ENCODE measurements at places on chromosomes 6 and 20. TPM values are rescaled to one million over a fixed set of nuclear protein-coding genes. Genes with fewer than 3 reads are reported as not detected.

The ASIP gene
- total RNA-seq, result not detected

The IL17F gene
- not detected for total RNA-seq

The METTL24 gene
- 10.0 TPM for total RNA-seq

The PTCHD4 gene
- 4.8 TPM for total RNA-seq

The HSPA1L gene
- 2.4 TPM for total RNA-seq

The TGM3 gene
- 0.44 TPM for total RNA-seq

The EYS gene
- total RNA-seq, result 0.46 TPM

The ID4 gene
- 47.9 TPM for total RNA-seq

GRCh38 chr20:8032499-8032898 is 12.9 kb upstream of the TMX4 start:
- DNase-seq, result no peak

GRCh38 chr20:63963348-63963741 is 6.4 kb downstream of the ZNF512B start:
- no peak for DNase-seq

GRCh38 chr6:83574783-83575182 is 62.4 kb downstream of the PRSS35 start:
- no peak for DNase-seq

GRCh38 chr6:159056003-159056402 is 11.2 kb upstream of the TAGAP start:
- no peak for DNase-seq

DNA sequence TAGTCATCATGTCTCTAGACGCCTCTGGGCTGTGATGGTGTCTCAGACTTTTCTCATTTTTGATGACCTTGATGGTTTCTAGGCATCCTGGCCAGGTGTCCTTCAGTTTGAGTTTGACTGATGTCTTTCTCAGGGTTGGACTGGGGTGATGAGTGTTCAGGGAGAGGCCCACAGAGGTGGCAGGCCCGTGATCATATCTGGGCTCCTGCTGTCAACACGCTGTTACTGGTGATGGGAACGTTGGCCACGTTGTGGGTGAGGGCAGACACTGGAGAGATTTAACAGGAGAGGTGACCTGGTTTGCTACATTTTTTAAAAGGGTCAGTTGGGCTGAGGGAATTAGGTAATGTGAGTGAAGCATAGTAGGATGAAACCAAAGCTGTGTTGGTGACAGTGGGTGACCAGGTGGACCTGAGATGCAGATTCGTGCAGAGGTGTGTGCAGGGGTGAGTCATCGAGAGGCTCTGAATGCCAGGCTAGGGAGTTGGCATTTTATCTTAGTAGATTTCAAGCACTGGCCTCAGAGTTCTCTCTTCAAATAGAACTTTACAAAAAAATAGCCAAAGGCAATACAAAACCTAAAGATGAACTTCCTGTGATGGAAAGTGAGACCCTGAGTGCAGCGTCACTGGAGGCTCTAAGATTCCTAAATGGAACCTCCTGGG is 174.1 kb downstream of the CDH26 start:
- no peak for DNase-seq

GRCh38 chr20:13094976-13095375 is 86.2 kb downstream of the SPTLC3 start:
- no peak for DNase-seq

- DNase-seq, result no peak
These were observed 1.5 kb downstream of the FAM162B start for GRCh38 chr6:116763906-116764628.

DNA sequence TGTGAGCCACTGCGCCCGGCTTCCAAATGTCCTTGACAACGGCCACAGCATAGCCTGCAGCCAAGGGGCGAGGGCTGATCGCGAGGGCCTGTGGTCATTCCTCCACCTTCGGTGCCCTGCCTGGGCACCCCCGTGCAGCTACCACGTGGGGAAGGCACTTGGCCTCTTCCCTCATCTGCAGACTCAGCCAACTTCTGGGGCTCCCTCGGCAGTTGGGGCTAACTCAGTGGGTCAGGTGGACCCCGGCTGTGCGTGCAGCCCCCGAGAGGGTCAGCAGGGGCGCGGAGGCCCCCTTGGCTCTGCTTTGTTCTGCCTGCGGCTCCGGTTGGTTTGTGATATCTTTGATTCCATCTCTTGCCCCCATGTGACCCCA is 52.9 kb upstream of the BHLHE23 start:
- no peak for DNase-seq

DNA sequence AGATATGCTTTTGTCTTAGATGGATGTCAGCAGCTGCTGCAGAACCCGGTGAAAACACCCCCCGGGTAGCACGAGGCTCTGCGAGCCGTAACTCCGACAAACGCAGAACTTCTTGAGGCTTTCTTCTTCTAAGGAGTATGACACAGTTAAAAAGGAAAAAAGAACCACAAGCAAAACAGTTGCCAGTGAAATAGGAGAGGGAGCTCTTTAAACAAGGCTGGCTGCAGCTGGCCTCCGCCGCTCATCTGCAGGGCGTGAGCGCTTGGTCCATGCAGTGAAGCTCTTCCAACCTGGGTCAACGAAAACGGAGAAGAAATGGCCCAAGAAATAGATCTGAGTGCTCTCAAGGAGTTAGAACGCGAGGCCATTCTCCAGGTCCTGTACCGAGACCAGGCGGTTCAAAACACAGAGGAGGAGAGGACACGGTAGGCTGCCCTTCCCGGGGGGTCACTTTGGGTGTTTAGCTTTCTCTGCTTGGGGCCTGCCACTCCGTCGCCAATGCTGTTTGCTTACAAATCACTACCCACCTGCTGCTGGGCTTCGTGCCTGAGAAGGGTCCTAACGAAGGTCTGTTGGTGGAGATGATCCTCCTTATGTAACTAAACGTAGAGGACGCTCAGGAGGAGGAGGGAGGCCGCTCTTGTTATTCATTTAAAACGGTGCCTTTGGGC is 13.2 kb downstream of the SYTL3 start:
- no peak for DNase-seq

DNA sequence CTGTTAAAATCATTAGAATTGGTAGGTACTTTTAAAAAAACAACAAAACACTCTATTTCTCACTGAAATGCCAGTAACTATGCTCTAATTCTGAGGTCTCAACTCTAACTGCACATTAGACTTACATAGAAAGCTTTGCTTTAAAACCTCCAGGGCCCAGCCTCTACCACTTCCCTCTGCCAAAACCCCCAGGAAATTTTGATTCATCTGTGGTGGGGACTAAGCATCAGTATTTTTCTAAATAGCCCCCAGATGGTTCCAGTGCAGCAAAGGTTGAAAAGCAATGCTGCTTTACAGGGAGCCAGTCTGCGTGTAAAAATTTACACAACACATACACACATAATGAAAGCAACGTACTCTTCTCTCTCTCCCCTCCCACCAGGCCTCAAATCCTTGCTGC is 3.8 kb downstream of the TBC1D32 start:
- no peak for DNase-seq

- no peak for DNase-seq
These were observed 11.6 kb downstream of the SRSF3 start for GRCh38 chr6:36605560-36606391.

GRCh38 chr6:149109397-149110070 is 208.0 kb upstream of the TAB2 start:
- no peak for DNase-seq

DNA sequence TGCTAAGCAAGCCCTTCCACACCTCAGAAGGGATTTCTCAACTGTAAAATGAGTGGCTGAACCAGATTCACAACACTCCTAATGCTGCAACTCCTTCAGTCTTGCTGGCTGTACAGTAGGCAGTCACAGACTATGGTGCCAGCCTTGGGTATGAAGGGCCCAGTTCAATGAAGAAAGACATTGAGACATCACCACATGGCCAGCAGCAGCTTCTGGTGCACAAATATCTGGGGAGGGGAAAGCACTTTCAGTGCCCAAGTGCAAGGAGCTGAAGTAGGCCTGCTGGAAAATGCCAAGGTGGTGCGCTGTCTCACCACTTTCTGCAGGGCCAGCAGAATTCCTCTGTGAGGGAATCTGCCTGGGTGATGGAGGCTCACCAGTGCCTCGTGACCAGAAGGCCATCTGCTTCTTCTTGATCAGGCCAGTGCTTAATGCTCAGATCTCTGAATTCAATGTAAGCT is 1.8 kb downstream of the PLA2G7 start:
- no peak for DNase-seq

- peak; percentile 21 for DNase-seq
These were observed 20.5 kb downstream of the PERP start for GRCh38 chr6:138086573-138087196.

DNA sequence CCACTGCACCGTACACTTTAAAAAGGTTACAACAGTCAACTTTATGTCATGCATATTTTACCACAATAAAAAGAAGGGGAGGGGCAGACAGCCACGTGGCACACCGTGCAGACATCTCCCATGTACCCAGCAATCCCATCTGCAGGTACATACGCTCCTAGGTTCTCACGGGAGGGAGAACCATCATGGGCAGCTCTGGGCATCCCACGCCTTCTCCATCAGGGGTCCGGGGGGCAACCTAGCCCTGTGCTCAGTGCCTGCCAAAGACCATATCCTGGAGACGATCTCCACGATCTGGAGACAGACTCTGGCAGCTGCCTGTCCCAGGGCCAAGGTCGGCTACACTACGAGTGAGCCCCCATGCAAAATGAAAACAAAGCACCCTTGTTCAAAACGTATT is 2.5 kb upstream of the BNIP5 start:
- no peak for DNase-seq

- DNase-seq, result no peak
These were observed 87.2 kb downstream of the CD40 start for GRCh38 chr20:46205349-46205748.

- DNase-seq, result no peak
These were observed 26.7 kb upstream of the YWHAB start for GRCh38 chr20:44858606-44859360.

DNA sequence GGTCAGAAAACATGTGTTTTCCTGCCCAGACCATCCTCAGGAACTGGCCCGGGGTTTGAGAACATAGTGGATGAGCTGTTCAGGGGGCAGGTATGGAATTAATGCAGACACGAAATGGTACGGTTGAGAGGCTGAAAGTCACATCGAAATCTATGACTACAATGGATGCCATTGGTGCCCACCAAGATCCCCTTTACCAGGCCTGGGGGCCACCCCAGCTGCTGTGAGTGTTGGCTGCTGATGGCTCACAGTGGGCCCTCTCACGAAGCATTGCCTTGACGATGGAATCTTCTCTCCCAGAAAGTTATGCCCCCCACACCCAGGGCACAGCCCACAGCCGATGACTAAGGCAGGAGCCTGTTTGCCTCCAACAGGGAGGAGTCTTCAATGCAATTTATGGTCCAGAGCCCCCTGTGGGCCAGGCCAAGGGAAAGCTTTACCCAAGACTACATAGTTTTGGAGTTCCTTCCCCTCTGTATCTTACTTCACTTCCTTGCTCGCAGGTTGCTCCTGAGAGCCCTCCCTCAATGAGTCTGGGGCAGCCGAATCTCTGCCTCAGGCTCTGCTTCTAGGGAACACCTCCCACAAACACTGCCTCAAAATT is 92.6 kb downstream of the BFSP1 start:
- DNase-seq, result no peak

GRCh38 chr20:58921564-58921963 is 59.5 kb upstream of the NELFCD start:
- no peak for DNase-seq

- no peak for DNase-seq
These were observed 537 bp downstream of the PPIL4 start for GRCh38 chr6:149545258-149545753.

DNA sequence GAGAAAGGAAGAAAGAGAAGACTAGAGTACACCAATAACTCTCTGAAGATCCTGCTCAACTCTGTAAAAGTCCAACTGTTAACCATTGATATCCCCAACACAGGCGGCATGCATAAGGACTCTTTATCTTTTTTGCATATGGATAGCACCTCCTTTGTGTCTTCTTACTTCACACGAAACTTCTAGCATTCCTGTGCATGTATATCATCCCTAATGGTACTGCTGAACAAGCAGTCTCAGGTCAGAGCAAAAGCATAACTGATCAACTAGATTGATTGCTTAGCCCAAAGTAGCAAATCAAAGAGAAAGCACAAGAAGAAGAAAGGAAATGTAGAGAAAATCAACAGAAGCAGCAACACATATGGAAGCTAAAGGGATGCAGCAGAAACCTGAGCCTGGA is 234.4 kb downstream of the SYNE1 start:
- DNase-seq, result no peak

- DNase-seq, result no peak
These were observed 68.2 kb upstream of the STXBP5 start for GRCh38 chr6:147136057-147136456.

DNA sequence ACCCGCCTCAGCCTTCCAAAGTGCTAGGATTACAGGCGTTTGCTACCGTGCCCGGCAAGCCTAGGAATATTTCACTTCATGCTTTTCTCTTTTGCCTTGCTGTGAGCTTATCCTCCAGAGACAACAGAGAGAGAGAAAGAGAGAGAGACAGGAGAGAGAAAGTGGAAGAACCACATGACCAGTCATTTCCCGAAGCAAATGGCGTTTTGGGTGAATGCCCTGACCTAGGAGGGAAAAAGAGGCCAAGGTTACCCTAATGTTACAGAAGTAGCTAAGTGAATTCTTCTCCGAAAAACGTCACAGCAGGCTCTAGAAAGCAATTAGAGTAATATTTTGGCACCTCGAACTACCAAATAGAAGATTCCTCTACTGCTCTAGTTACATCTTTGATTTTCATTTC is 9.1 kb downstream of the SGK1 start:
- DNase-seq, result no peak

DNA sequence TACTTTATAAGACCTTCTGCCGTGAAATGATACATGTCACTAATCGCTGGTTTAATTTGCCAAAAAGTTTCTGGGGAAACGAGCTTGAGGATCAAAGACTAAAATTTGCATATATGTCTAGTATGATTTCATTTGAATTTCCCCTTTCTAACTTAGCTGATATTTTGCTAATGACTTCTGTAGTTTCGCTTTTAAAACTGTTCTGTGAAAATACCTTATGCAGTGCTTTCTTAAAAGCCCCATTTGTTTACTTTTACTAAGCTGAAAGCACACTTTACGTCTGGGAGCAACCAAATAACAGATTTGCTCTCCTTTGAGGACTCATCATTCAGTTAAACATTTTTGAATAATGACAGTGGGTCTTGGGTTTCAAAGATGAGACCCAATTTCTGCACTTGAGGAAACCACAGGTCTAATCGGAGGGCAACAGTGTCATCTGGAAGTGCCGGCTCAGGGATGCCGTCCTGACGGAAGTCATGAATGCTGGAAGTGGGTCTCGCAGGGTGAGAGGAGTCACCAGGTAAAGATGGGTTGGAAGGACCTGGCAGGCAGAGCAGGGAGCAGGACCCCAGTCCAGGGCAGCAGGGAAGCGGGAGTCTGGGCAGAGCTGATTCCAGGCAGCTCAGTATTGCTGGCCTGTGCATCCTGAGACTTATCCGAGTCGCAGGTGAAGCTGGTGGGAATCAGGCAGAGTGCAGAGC is 33.2 kb downstream of the PLEKHG1 start:
- no peak for DNase-seq

All from progenitor cell of endocrine pancreas (in vitro differentiated cells).